ENCODE measurements at places on chromosomes 6 and 20.

DNA sequence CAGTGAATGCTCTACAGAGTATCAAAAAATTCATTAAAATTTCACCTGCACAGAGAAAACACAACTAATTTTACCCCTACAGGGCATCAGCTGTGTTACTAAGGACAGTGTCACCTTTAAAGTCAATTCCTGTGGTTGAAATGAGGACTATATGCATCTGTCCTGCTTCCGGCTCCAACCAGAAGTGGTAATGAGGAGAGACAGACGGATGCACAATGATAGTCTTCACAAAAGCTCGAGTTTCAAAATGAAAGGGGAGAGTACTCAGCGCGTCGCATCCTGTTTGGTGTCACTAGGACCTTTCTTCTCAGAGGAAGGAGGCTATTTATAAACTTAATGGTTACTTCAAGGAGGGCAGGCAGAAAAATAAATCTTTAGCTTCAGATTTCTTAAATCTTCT is 86.5 kb downstream of the LYRM4 start:
- DNase-seq: no peak

GRCh38 chr20:42082611-42083010 is 464.4 kb upstream of the CHD6 start:
- DNase-seq: no peak

GRCh38 chr6:7721649-7722048 is 4.2 kb upstream of the BMP6 start:
- no peak for DNase-seq

DNA sequence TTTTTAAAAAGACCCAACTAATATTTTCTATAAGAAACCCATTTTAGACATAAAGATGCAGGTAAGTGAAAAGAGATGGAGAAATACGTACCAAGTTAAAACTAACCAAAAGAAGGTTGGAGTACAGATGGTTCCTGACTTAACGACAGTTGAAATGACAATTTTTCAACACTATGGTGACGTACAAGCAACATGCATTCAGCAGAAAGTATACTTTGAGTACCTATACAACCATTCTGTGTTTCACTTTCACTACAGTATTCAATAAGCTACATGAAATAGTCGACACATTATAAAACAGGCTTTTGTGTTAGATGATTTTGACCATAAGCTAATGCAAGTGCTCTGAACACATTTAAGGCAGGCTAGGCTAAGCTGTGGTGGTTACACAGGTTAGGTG is 228.9 kb downstream of the RNGTT start:
- no peak for DNase-seq

GRCh38 chr20:47717421-47717820 is 67.9 kb downstream of the SULF2 start:
- no peak for DNase-seq

- DNase-seq: no peak
Measured at GRCh38 chr6:134819863-134820800, 129.8 kb downstream of the ALDH8A1 start.

DNA sequence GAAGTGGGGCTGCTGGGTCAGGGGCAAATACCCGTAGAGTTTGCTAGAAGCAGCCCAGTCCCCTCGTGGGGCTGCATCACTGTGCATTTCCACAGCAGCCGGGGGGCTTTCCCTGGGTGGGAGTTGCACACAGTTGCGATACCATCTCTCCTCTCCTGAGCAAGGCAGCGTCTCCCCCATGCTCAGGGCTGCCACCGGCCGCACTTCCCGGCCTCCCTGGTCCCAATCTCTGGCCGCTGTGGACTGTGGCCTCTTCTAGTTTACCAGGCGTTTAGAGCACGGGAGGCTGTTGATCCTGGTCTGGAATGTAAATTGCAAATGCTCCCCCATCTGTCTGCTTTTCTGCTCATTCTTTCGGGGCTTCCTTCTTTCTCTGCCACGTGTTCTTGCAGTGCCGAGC is 31.1 kb downstream of the OSBPL2 start:
- no peak for DNase-seq

GRCh38 chr6:56580271-56580670 is 62.4 kb downstream of the DST start:
- DNase-seq: no peak

GRCh38 chr20:46930640-46931339 is 36.1 kb downstream of the EYA2 start:
- DNase-seq: no peak

DNA sequence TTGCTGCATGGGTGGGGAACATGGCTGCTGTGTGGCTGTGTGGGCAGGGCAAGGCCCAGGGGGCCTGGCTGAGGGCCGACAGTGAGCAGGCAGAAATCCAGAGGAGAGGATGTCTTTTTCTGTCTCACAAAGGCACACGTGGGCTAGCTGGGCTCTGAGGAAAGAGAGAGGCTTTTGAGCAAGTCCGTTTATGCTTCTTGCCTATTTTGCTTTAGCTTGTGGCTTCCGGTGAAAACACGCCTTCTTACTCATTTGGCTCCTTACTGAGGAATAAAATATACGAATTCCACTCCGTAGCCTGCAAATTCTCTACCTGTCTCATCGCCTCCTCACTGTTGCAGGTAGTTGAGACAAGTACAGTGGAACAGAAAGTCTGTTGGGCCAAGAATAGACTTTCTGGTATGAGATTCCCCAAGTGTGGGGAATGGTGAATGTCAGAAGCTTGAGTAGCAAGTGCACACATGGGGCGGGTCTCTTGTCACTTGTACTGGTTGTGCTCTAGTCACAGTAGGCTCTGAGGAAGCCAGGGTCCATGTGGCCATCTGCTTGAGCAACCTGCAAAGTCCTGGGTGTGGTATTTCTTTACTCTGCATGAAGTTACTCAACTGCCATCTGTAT is 28.4 kb downstream of the WRNIP1 start:
- no peak for DNase-seq

- DNase-seq: no peak
Measured at GRCh38 chr6:2821554-2821953, 20.1 kb downstream of the SERPINB1 start.

DNA sequence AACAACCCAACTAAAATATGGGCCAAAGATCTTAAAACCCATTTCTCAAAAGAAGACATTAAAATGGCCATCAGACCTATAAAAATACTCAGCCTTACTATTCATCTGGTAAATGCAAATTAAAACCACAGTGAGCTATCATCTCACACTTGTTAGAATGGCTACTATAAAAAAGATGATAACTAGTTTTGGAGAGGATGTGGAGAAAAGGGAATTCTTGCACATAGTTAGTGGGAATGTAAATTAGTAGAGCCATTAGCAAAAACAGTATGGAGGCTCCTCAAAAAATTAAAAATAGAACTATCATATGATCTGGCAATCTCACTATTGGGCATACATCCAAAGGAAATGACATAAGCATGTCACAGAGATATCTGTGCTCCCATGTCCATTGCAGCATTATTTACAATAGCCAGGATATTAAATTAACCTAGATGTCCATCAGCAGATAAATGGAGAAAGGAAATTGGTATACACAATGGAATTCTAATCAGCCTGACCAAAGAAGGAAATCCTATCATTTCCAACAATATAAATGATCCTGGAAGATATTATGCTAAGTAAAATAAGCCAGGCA is 2.9 kb downstream of the SIRPB1 start:
- no peak for DNase-seq

DNA sequence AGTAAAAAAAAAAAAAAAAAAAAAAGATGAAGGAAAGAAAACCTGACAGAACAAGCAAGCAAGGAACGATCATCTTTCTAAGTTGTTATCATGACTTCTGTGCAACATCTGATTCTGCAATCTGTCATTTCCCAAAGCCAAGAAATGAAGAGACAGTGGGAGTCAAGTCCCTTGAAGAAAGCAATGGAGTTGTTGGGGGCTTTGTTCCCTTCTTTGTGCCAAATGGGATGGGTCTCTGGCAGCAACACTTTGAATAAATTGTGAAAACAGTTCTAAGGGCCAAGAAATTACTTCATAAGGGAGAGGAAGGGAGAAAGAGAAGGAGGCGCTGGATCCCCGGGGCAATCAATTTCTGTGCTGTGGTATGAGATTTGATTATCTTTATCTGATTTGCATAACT is 33.3 kb upstream of the RSPO3 start:
- no peak for DNase-seq

DNA sequence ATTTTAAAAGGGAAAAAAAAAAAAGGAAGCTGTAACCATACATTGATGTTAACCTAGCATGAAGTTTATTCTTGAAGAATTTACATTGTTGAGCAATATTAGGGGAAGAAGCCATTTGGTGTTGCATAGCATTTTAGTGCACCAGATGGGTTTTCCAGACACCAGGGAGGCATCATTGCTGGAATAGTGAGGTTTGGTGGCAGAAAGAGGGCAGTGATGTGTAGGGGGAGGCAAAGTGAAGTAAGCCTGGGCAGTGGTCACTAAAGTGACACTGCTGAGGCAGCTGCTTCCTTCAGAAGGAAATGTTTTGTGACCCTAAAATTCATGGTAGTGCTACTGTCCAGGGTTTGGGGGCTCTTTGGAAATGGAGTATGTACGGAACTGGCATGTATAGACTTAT is 2.6 kb downstream of the TOMM6 start:
- DNase-seq: no peak

DNA sequence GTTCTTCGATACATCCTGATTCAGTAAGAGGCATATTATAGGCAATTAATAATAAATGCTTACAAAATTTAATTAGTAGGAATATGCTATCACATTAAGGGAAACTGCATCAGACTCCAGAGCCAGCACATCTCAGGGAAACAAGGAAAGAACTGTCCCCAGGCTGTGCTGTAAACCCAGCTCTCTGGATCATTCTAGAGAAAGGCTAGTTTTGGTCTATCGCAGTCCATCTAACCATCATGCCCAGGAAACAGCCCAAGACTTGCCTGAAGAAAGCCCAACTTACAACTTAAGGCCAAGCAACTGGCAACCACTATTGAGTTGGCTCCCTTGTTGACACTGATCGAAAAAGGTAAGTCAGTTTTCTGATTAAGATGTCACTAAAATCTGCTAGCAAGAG is 11.3 kb downstream of the MAP3K5 start:
- DNase-seq: no peak

DNA sequence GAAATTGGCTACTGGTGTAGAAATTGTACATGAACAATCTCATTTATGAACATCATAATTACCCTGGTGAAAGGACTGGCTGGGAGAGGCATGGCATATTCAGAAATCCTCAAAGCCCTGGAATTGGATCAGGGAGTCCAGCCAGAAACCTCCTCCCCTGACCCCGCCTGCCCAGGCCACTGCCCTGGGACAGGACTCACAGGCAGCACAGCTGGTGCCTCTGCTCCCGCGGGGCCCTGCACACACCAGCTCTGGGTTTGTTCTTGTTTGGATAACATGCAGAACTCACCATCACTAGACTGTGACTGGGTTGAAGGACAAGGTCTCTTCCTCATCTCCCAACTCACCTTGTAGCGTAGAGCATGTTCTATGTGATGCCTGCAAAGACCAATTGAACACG is 56.2 kb downstream of the AGPAT4 start:
- no peak for DNase-seq

DNA sequence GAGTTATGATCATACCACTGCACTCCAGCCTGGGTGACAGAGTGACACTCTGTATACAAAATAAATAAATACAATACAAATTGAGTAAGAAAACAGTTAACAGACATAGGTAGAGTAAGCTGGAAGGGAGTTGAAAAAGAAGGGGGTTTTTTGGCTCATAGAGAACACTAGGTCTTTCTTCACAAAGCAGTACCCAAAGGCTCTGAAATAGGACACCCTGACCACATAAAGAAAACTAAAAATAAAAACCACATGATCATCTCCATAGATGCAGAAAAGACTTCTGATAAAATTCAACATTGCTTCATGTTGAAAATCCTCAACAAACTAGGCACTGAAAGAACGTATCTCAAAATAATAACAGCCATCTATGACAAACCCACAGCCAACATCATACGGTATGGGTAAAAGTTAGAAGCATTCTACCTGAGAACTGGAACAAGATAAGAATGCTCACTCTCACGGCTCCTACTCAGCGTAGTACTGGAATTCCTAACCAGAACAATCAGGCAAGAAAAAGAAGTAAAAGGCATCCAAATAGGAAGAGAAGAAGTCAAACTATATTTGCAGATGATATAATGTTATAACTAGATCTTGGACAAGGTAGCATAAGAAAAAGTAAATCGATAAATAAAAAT is 48.6 kb downstream of the TOMM6 start:
- DNase-seq: no peak

- no peak for DNase-seq
Measured at GRCh38 chr6:139597087-139597763, 222.8 kb upstream of the CITED2 start.

DNA sequence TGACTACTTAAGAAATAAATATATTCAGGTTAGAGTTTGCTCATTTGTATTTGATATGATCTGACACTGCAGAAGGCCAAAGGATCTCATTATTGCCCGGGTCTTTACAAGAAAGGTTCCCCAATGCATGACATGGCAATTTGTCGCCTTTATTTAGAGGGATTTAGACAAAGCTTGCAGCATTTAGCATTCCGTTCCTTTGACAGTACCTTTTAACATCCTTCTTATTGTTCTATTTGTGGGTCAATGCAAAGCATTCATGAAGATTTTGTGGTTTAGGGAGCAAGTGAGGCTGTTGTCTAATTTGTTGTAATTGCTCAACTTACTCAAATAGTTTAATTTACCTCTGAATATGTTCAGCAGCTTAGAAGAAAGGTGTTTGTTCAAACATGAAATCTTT is 230.8 kb upstream of the FLRT3 start:
- no peak for DNase-seq

DNA sequence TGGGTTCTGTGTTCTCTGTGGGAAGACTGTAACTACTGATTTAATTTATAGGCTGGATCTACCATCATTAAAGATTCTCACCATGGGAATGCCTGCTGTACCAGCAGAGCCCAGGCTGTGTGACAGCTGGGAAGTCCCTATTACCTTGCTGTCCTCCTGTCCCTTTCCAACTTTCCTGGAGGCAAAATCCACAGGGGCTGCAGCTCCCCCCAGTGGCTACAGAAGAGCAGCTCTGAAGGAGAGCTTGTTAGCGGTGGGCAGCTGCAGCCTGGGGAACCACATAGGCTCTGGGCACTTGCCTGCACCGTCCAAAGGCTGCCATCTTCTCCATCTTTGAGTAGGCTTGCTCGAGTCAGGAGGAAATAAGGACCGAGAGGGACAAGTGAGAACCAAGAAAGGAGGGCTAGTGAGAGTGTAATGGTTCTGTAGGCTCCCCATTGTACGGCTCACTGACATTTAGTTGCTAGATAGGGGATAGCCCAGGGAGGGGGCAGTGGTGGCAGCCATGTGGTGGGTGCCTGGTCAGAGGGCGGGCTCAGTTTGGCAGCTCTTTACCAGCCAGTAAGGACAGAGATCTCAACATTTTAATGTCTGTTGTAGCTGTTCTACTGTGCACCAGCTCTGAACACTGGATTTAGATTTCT is 155.1 kb upstream of the MLIP start:
- DNase-seq: peak; percentile 80

DNA sequence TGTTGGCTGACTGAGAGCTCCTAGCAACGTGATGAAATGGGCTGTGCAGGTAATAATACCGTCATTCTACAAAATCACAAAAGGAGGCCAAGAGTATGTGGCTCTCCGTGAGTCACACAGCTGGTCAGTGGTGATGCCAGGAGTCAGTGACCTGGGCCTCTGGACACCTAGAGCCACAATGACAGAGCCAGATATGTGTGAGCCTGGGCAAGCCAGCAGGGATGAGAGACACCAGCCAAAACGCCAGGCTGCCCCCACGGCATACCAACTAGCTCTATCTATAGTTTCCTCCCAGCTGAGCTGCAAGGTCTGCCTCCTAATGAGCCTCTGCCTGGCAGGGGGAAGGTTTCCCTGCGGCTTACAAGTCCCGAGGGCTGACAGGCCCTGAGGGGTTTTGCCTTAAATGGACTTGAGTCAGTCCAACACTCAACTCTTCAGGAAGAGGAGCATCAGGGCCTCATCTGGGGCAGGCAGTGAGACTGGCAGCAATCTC is 70.0 kb downstream of the CPNE5 start:
- no peak for DNase-seq

GRCh38 chr6:126180585-126180984 is 159.3 kb upstream of the CENPW start:
- DNase-seq: no peak
